ENCODE measurements at places on chromosomes 2 and 18.

GRCh38 chr18:60385693-60386092 lies 13.1 kb upstream of the MC4R start:
- no peak for DNase-seq

GRCh38 chr18:62277045-62277444 lies 48.1 kb upstream of the TNFRSF11A start:
- no peak for DNase-seq

DNA sequence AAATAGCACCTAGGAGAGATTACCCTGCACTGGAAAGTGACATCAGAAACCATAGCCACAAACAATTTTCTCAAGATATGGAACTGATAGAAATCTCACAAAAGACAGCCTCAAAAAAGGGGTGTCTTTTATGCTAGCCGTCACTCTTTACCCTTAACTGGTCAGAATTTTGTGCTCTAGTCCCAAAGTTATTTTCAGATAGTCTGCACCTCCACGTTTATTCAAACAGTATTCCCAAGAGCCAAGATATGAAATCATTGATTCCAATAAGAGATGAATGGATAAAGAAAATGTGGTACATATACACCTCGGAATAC lies 23.5 kb upstream of the PMAIP1 start:
- DNase-seq: no peak

DNA sequence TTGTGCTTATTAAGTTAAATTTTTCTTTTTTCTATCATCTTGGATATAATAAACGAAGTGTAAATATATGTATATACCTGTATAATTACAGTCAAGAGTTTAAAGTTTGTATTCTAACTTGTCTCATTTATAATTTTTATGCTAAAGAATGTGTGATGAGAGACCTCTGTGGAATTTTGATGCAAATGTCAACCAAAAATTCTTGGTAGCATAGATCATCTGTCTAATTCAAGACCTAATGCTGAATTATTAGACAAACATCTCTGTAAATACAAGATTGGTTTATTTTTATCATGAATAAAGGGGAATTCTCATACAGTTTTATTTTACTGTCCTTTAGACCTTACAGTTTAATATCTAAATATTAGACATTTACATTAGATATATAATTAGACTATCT lies 149.2 kb upstream of the VWC2L start:
- DNase-seq: no peak

- no peak for DNase-seq
These were observed 112.9 kb downstream of the SOS1 start for GRCh38 chr2:39007875-39008504.

- no peak for DNase-seq
These were observed 120.5 kb downstream of the GULP1 start for GRCh38 chr2:188412190-188412589.

DNA sequence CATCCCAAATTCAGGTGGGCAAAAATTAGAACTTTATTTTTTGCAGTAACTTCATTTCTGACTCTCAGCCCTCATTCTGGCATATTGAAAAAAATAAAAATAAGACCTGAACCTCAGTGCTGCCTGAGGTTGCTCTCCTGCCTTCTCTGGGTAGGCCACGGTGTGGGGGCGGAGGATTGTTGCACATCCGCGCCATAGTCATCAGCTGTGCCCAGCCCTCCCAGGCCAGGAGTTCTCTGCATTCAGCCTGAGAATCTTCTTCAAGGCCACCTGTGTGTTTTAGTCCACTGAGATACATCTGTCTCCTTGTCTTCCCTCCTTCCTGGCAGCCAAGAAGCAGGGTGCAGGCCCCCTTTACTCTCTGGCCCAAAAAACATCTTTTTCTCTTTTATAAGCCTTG lies 94.7 kb downstream of the ARMC9 start:
- DNase-seq: no peak

GRCh38 chr18:75477900-75478299 lies 50.4 kb upstream of the SMIM21 start:
- no peak for DNase-seq

DNA sequence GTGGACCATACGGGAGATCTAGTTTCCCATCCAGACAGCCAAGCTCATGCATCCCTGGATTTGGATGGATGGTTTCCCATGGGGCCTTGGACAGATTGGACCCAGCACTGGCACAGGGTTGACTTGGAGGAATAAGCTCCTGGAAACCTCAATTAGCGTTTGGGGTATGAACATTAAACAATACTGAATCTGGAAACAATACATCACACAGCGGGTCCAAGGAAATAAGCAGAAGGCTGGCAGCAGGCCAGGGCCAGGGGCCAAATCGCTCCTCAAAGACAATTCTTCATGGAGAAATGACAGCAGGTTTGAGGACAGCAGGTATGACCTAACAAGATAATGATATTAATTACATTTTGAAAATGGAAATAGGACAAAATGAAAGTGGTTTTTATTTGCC lies 540.6 kb downstream of the RIT2 start:
- DNase-seq: no peak

- no peak for DNase-seq
These were observed 38.0 kb upstream of the YPEL5 start for GRCh38 chr2:30108851-30109250.

- peak; percentile 2 for DNase-seq
These were observed 303.9 kb downstream of the ZEB2 start for GRCh38 chr2:144215701-144216675.

- DNase-seq: no peak
These were observed 49.9 kb upstream of the RNU4ATAC start for GRCh38 chr2:121480826-121481225.

DNA sequence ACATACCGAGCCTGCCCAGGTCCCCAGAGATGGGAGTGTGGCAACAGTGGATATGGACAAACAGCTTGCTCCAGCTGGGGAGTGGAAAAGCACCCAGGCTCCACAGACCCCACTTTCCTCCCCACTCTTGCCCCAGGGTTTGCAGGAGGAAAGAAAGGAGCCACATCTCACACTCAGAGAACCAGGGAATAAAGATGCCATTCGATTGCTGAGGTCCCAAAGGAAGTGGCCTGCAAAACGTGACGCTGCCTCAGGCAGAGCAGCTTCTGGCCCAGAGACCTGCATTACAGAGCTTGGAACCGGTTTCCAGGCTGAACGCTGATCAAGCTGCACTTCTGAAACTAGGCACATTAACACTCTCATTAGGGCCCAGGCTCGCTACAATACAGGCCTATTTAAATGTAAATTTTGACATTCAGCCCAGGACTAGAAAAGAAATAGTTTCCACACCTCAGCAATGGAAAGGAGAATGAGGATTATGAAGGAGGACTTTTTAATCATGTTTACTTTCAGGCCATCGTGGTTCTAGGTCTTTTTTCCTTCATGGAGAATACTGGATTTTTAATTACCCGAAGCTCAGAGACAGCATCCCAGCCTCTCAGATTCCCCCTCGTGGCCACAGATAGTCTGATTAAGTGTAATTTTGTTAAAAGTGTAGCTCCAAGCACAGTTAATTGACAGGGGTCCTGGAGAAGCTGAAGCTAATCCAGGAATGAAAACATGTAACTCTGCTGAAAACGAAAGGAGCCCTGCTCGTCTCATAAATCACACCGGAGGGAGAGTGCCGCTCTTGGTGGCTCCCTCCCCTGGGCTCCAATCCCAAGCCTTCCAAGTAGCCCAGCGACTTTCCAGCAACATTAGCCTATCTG lies 221.3 kb upstream of the RAB6C start:
- DNase-seq: no peak

DNA sequence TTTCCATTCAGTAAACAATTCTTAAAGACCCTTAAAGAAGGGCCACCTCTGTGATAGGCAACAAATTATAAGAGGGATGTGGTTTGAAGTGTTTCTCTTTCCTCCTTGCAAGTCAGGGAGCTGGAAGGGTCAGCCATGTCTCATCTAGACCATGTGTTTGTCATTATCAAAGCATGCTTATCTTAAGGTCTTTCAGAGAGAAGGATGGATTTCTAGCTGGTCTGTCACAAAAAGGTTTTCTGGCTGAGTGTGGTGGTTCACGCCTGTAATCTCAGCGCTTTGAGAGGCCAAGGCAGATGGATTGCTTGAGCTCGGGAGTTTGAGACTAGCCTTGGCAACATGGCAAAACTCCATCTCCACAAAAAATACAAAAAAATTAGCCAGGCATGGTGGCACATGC lies 59.2 kb upstream of the PEX13 start:
- DNase-seq: no peak

GRCh38 chr2:26606847-26607190 lies 34.3 kb downstream of the CIB4 start:
- no peak for DNase-seq

GRCh38 chr2:78715293-78715692 lies 310.2 kb upstream of the REG3G start:
- no peak for DNase-seq

DNA sequence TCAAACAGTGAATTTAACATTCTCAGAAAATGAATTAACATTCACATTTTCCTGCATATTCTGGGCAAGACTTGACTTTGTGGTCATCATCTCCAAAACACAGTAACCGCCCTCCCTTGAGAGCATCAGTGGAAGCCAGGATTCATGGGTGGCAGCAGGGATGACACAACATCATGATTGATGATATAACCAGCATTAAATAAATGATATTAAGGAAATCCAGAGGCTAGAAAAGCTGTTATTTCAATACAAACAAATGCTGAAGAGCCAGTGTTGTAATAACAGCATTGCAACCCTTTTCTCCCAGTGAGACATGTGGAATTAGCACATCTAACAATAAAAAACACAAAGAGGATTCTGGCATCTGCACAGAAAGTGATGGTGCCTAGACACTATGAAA lies 41.1 kb downstream of the CDC42EP3 start:
- no peak for DNase-seq

GRCh38 chr2:23692263-23692662 lies 234.7 kb downstream of the ATAD2B start:
- no peak for DNase-seq

DNA sequence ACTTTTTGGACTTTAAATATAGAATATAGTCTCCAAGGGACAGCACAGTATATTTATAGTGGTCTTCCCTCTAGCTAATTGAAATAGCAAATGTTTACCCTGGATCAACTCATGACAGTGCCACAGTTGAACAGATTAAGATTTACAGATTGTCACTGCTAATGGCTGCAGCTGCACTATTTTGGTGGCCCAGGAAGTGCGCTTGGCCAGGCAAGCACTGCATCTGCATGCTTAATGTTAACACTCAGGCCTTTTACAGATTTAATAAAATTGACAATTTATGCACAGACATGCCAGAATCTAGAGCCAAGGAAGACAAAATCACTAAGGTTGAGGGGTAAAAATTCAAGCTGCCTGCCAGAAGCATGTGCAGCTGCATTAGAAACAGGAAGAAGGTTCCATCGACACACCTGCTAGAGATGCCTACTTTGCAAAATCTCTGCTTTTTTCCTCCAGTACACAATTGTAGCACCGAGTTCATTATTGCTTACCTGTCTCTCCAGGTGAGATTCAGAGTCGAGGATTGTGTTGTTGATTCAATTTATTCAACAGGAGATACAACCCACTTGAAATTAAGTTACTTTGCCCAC lies 1042.3 kb upstream of the NRXN1 start:
- DNase-seq: no peak

DNA sequence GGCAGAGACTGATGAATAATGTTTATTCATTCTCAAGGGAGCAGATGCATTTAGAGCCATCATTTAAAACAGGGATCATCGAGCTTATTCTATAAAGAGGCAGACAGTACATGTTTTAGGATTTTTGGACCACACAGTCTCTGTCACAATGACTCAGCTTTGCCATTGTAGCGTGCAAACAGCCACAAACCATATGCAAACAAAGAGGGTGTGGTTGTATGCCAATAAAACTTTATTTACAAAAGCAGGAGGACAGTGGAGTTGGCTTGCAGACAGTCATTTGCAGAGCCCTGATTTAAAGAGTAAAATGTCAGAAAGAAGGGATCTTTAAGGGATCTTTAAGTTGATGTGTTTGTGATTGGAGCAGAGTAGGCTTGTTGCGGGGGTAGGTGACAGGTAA lies 51.5 kb downstream of the SMIM21 start:
- no peak for DNase-seq

DNA sequence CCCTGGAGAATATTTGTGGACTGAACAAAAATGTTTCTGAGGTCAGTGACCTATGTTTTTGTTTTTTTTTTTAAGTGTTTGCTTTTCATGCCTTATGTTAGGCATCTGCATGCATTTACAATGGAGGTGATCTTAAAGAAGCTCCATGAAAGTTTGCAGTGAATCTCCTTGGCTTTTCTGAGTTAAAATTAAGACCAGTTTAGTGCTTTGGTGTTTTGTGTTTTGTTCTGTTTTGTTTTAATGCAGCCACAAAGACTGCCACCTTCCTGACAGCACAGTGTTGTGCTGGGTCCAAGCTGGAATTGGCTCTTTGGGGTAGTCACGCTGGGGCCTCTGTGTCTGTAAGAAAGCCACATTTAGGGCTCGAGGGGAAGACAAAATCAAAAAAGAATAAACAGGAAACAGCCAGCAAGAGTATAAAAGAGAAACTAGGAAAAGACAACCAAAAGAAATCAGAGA lies 396.2 kb downstream of the ARHGAP15 start:
- DNase-seq: no peak

- DNase-seq: peak; percentile 37
These were observed 145.6 kb downstream of the TGIF1 start for GRCh38 chr18:3595369-3596273.

GRCh38 chr2:25000036-25000435 lies 28.3 kb upstream of the DNAJC27 start:
- DNase-seq: no peak

GRCh38 chr2:14016289-14016955 lies 616.1 kb upstream of the LRATD1 start:
- no peak for DNase-seq

- no peak for DNase-seq
These were observed 199.1 kb downstream of the FAM210A start for GRCh38 chr18:13527256-13527655.

All from CD4-positive, alpha-beta T cell treated with Interleukin-6 at 100 ng/mL for 8 hours (primary cell).